ENCODE measurements at places on chromosomes 12 and 14.

DNA sequence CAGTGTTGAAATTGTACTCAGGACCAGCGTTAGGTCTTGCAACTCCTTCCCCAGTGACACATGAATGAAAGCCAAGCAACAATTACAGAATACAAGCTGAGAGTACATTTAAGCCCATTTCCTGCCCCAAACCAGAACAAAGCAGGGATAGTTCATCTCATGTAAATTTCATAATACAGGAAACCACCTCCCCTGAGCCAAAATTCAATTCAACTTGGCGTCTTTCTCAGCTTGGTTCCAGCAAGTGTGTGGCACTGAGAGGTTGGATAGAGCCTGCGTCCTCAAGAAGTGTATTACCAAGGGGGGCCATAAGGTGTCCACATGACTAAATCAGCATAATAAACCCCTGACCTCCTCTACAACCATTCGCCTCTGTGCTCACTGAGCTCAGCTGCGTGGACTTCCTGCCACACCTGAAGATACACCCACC, 278.9 kb upstream of the CRY1 start:
- no peak for DNase-seq

- DNase-seq: no peak
Measured at GRCh38 chr14:51473808-51474565, 177.7 kb upstream of the FRMD6 start.

- no peak for DNase-seq
Measured at GRCh38 chr14:105617201-105617777, 90.9 kb downstream of the TMEM121 start.

GRCh38 chr14:104752423-104752734, 568 bp upstream of the SIVA1 start:
- DNase-seq: no peak

DNA sequence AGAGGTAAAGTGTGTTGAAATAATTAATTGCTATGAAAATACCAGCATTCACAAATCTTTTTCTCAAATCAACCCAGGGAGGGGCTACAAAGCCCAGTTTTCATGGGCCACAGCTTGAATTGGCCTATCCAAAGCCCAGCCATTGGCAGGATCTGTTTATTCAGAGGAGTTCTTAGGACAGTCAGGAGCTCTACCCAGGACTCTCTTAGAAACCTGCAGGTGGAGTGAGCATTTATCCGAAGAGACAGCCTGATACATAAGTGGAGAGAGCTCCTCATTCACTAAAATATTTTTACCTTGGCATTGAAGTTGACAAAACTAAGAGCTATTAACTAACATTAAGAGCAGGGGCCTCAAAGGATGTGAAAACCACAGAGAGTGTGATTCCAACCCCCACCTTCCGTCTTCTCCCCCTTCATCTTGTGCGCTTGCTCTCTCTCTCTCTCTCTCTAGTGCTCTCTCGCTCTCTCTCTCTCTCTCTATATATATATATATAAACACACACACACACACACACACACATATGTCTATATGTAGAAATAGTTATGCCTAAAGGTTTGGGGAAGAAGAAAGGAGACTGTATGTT, 315.5 kb downstream of the SNAPC1 start:
- no peak for DNase-seq

- DNase-seq: no peak
Measured at GRCh38 chr12:97300891-97301290, 161.7 kb upstream of the RMST start.

DNA sequence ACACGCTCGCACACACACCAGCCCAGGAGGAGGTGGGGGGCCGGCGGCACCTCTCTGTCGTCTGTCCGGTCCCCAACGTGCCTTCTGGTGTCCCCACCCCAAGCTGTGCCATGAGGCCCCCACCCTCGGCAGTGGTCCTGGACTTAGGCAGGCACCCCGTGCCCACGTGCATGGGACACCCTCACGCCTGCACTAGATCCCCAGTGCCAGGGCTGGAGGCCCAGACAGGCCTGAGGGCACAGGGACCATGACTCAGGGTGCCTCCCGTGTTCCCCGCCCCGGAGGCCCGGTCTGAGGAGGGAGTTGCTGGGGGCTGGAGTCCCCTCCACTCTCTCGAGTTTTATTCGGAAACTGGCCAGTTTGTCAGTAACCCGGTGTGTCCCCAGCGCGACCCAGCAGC, 38.8 kb downstream of the LRCOL1 start:
- no peak for DNase-seq

GRCh38 chr12:47981496-47982260, 18.3 kb downstream of the TMEM106C start:
- no peak for DNase-seq

DNA sequence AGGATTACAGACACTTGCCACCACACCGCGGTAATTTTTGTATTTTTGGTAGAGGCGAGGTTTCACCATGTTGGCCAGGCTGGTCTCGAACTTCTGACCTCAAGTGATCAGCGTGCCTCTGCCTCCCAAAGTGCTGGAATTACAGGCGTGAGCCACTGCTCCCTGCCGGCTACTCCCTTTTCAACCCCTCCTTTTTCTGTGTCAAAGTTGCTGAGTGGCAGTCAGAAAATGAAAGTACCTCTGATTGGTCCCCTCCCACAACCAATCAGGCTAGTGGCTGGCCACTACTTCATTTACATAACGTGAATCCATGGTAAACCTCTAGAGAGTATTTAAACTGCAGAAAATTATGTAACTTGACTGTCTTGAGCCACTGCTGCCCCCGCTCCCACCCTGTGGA, 5.9 kb downstream of the RESF1 start:
- no peak for DNase-seq

DNA sequence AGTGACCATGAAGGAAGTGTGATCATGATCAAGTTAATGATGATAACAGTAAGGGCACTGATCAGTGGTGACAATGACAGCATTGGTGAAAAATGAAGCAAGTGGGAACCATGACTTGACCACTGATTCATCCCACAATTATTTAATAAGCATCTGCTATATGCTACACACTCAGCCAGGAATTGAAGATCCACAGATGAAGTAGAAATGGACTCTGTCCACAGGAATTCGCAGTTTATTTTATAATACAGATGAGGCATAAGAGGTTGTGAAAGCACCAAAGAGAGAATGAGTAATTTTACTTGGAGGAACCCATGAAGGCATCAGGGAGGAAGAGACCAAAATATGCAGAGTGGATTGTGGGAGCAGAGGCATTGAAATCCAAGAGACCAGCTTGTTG, 33.8 kb upstream of the SMUG1 start:
- no peak for DNase-seq

DNA sequence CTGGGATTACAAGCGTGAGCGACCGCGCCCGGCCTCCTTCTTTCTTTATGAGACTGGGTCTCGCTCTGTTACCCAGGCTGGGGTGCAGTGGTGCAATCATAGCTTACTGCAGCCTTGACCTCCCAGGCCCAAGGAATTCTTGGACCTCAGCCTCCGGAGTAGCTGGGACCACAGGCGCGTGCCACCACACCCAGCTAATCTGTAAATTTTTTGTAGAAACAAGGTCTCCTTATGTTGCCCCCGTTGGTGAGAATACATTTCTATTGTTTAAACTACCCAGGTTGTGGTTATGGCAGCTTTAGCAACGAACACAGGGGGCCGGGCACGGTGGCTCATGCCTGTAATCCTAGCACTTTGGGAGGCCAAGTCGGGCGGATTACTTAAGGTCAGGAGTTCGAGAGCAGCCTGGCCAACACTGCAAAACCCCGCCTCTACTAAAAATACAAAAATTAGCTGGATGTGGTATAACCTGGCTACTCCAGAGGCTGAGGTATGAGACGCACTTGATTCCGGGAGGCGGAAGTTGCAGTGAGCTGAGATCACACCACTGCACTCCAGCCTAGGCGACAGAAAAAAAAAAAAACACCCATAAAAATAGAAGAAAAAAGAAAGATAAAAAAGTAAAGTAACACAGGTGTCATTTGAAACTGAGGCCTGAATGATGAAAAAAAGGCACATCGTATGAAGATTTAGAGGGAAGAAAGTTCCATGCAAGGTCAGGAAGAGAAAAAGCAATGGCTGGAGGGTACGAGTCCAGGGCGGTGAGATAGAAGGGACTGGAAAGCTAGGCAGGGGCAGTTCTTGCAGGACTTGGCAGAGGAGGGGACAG, 977 bp upstream of the TMEM120B start:
- DNase-seq: no peak

- DNase-seq: no peak
Measured at GRCh38 chr12:6029401-6029800, 84.3 kb upstream of the ANO2 start.

Measured in DMS 273 treated with DMSO at 0.1 percent for 48 hours (cell line).